T-helper 1 cell (primary cell): ENCODE measurements at places on chromosomes 12 and 14.

- no peak for DNase-seq
Observed at GRCh38 chr12:32535288-32535999, 136.1 kb downstream of the FGD4 start.

GRCh38 chr12:58537278-58537677 is 383.0 kb downstream of the LRIG3 start:
- no peak for DNase-seq

DNA sequence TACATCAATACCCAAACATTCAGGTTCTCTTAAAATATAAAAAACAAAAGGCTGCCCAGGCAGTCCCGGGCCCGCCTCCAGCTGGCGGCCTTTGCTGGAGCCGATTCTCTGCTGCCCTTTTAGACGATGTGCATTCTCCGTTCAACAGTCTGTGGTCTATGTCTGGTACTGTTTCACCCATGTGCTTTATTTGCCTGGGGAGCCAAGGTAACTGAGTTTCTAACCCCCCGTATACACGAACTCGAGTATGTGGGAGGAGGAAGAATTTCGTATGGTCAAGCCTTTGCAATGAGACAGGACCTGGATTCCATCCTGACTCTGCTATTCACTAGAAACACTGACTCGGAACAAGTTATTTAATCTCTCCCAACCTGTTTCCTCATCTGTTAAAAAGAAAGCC is 54.1 kb upstream of the GPR68 start:
- no peak for DNase-seq

DNA sequence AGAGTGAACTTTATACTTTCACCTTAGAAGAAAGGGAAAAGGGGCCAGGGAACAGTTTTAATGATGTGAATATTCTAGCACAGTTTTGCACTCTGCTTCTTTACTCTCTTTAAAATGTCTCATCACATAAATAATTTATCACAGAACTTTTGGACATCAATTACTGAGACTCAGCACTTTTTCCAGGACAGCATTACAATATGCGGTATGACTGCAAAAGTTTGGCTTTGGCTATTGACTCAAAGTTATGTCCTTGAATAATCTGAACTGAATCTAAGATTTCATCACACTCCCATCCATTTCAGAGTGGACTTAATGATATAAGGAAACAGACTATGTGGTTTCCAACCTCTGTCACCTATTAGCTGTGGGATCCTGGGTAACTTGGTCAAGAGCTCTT is 11.7 kb downstream of the CCER1 start:
- DNase-seq = no peak

GRCh38 chr14:29944091-29944490 is 16.4 kb upstream of the PRKD1 start:
- DNase-seq = no peak

- no peak for DNase-seq
Observed at GRCh38 chr12:94074216-94074979, 74.0 kb upstream of the PLXNC1 start.

- no peak for DNase-seq
Observed at GRCh38 chr12:38508246-38508645, 191.7 kb downstream of the ALG10B start.

GRCh38 chr12:75838309-75838708 is 193.3 kb downstream of the PHLDA1 start:
- DNase-seq = no peak

DNA sequence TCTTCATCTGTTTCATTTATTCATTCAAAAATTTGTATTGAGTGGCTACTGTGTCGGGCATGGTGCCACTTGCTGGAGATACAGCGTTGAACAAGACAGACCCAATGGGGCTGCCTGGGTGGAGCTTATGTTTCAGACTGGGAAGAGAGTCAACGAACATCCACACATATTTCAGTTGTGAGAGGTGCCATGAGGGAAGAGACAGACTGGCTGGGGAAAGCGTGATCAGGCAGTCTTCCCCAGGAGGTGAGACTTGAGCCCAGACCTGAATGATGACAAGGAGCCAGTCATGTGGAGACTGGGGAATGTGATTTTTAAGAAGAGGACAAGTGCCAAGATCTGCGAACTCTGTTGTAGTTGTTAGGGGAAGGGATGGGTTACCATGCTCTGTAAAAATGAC is 12.2 kb downstream of the BICD1 start:
- DNase-seq = no peak

DNA sequence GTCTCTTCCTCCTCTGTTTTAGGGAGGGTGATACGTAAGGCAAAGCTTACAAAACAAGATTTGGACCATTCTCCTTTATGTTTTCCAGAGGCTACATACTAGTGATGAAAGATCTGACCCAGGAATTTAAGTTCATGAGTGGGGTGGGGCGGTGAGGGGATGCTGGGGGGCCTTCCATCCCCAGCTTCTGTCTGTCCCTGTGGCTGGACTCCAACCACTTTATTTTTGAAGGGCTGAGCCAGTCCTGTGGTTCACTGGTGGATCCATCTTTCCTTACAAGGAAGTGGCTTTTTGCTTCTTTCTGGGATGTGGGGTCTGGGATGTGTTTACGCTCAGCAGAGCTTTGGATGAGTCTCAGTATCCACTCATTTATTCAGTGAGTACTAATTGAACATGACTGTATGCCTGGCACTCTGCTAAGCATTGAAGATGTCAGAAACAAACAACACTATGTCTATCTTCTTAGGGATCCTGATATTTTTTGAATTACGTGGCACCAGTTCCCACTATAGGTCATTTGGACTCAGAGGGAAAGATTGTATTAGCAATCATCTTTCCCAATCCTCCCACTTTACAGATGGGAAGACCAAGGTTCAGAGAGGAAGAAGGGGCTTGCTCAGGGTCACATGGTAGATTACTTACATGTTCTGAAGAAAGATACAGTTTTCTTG is 291.8 kb upstream of the TBX3 start:
- no peak for DNase-seq

- no peak for DNase-seq
Observed at GRCh38 chr12:20376984-20377383, 8.6 kb downstream of the PDE3A start.

DNA sequence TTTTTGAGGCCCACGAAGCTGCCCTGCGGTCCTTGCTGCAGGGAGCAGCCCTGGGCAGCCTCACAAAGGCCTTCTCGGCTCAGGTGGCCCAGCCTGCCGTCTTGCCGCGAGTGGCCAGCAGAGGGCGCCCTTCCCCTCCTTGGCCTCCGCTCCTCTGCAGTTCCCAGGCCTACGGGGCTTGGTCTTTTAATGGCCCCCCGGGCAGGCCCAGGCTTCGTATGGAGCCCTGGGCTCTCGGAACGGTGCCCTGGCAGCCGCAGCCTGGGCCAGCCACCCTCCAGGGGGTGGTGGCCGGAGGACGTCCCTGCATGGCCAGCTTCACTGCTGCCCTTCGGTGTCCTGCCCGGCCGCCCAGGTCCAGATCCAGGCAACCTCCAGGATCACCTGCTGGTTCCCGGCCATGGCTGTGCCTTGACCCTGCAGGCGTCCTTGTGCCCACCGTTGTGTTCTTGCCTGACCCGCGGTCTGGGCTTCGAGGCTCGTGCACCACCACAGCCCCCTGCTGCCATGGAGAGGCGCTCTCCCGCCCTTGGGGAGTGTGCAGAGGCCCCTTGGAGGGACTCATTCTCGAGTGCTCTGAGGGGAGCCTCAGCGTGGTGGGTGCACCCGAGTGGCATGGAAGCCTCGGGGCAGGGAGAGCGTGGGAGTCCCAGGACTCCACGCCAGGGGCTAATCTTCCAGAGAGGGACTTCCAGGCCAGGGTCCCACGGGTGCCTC is 9.4 kb downstream of the ASPG start:
- DNase-seq = peak; percentile 59

DNA sequence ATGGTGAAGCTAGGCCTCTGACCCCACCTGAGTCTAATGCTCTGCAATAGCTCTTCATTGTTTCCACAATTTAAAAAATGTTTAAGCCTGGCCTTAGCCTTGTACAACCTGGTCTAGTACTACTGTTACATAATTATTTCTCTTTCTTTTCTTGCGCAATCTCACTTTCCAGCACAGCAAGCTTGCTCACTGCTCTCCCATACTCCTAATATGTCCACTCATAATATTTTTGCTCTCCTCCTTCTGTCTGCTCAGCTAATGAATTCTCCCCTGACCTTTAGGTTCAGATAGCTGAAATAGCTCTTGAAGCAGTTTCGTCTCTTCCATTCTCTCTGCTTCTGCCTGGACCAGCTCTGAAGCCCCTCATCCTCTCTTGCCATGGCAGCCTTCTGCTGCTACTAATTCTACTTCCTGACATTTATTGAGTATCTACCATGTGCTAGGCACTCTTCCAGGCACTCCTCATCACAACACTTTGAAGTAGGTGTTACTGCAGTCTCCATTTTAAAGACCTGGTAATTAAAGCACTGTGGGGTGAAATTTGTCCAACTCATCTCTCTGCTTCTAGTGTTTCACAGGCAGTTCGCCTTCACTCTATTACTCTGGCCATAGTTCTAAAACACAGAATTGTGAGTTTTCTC is 2.8 kb upstream of the SLC48A1 start:
- no peak for DNase-seq

DNA sequence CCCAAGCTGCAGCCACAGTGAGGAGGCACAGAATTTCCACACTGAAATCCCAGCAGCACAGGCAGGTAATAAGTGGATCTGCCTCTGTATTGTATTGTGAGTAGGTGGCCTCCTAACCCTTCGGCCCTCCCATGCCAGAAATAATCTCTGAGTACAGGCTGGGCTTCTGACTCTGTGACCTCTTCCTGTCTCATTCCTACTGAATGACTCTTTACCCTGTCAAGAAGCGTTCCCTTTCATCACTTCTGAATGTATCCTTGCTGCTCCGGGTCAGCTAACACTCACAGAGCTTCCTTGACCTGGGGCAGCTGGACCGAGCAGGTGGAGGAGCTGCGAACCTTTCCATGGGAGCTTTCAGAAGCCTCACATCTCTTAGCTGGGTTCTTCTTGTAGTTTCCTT is 119.6 kb downstream of the SLC8A3 start:
- no peak for DNase-seq

- DNase-seq = peak; percentile 28
Observed at GRCh38 chr14:76352639-76353281, 23.2 kb upstream of the ESRRB start.

DNA sequence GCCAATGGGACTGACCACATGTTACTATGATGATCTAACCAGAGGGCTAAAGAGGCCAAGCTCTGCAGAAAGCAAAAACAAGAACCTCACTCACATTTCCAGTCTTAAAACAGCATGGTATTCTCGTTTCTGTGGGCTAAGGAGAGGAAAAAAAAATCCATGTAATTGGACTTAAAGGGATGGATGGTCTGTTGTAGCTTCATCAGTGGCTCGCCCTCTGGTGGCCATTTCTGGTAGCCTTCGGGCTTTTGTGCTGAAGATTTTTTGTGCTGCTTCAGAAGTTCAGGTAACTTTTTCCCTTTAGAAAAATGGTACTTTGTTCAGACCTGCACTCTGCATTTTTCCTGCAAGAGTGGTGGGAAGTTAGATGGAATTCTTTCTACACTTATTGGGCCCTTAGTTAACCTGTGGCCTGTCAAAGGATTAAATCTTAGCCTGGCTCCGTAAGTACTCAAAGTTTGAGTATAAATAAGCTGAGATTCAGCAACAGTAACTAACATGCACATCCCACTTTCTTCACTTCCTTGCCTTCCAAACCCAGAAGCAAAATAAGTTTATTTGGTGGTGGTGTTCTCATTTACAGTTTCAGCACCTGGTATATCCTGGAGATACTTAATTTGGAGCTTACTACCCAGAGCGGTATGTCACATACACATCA is 22.3 kb downstream of the DCAF4 start:
- DNase-seq = peak; percentile 35

- DNase-seq = no peak
Observed at GRCh38 chr14:72716476-72716875, 177.4 kb downstream of the DPF3 start.

- DNase-seq = no peak
Observed at GRCh38 chr14:21059842-21060613, 2.4 kb downstream of the RNASE8 start.

DNA sequence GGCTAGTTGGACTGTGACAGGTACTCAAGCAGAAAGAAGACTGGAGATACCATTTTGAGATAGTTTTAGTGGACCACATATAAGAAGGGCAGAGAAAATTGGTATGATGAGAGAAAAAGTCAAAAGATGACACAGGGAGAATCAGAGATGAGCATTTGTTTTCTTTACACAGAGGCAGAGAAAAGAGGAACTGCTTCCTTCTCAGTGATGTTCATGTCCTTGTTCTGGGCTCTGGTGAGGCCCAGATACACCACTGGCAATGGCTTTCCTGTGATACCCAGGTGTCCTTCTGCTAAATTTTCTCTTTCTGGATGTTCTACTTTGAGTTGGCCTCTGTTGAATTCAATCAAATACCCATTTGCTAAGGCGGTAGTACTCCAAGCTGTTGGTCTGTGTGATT is 1782.7 kb upstream of the SEL1L start:
- no peak for DNase-seq

DNA sequence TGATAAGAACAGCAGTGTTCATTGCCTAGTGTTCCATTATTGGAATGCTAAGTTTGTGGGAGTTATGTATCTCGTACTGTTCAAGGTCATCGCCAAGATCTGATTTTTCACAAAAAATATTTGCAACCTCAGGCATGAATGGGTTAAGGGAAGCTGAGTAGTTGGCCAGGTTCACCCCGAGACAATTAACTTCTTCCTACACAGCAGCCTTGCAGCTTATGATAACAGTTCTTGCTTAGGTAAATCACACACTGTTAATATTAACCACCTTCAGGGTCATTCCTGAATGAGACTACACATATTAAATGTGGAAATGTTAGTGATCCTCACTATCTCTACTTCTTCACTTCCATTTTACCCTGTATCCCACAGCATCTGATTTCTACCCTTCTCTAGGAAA is 18.0 kb downstream of the FKBP11 start:
- no peak for DNase-seq

- no peak for DNase-seq
Observed at GRCh38 chr12:99695050-99695449, 47.5 kb downstream of the GARIN6 start.

DNA sequence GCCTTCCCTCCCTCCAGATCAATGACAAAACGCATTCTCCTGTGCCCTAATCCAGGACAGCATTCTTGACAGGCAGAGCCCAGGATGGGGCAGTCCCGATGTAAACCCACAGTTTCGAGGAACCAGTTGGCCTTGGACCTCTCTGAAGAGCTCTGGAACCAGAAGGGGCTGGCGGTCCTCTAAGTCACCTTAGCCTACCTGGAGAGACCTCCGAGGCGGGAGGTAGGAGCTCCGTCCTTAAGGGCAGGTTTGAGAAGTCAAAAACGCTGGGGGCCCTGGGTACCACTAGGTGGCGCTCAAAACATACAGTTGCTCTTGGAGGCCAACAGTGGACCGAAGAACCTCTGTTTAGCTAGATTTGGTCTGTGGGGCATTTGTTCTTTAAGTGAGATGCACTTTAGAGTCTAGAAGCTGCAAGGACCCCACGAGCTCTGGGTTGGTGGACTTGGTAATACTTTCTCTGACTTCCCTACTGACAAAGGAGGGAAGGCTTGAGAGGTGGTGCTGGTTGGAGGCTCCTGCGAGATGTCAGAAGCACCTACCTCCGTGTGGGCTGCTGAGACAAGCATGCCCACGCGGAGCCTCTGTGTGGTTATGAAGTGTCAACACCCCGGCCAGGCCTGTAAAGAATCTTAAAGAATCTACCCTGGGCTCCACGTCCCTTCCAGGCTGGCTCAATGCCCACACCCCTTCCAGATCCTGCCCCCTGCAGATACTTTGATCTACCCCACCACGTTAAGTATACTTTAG is 74.8 kb upstream of the CHST11 start:
- peak; percentile 63 for DNase-seq
